WTC11 (cell line): ENCODE measurements at places on chromosomes 6 and 20. TPM values are rescaled to one million over a fixed set of nuclear protein-coding genes. Genes with fewer than 3 reads are reported as not detected.
A peak's percentile ranks its signal among the peaks of the same experiment; 100 is the strongest.

The BNIP5 gene
- total RNA-seq: 0.05 TPM in 1 of 3 replicates, not detected in the others

The OR12D3 gene
- total RNA-seq: not detected in 3 replicates

The KHDC3L gene
- 0.23 to 0.57 TPM in 2 of 3 replicates, not detected in the other for total RNA-seq

The MCM8 gene
- 28.0 to 29.5 TPM (median 29.5 TPM) in 3 replicates for total RNA-seq

The FOXP4 gene
- 19.5 to 36.6 TPM (median 19.8 TPM) in 3 replicates for total RNA-seq

The KIF6 gene
- 0.53 to 0.92 TPM (median 0.57 TPM) in 3 replicates for total RNA-seq

The MAVS gene
- total RNA-seq: 23.4 to 26.0 TPM (median 24.4 TPM) in 3 replicates

The EYA4 gene
- 0.14 to 0.32 TPM (median 0.24 TPM) in 3 replicates for total RNA-seq

DNA sequence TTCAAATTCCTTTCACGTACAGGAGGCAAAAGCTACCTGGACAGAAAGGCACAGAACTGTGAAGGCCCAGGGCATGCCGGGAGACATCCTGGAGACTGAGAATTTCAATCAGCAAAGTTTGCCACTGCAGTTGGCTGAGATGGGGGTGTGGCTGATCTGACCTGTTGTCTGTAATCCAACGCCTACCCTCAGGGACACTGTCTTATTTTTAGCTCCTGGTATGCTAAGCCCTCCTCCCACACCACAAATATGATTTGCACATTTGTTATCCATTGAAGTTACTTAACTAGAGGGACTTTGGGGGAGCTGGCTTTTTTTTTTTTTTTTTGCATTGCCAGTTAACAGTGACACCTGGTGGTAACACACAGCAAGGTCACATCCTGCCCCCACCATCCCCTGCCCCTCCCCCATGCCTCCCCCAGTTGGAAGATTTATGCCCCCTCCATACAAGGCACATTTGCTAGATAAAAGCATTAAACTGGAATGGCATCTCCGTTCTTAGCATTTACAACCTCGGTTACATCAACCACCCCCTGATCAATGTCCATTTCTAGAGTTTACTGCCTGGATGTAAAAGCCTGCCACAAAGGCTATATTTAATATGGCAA, 40.4 kb downstream of the TTI1 start:
- peaks cover 4% of the 10 kb centered on the region; the same call in 1 of the 2 replicates for H3K4me1 ChIP-seq
- H3K4me3 ChIP-seq: no peak overlapping the region
- peaks cover 49% of the 10 kb centered on the region for H3K36me3 ChIP-seq

DNA sequence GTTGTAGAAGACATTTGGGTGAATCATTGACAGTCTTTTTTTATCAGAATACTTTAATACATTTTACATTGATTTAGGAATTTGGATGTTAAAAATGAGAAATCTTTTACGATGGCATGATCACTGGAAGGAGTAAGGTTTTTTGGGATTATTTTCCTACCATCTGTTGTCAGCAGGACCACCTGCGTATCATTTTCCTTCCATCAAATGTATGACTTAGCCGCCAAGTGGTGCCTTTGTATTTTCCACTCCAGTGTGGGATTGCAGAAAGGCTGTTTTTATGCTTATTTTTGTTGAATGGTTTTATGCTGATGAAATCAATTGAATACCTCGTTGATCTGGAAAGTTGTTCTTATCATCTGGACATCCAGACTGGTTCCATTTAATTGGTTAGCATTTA, 35.8 kb downstream of the AKAP12 start:
- H3K4me3 ChIP-seq: no peak overlapping the region
- no peaks in the 10 kb centered on the region for H3K27me3 ChIP-seq
- H3K27ac ChIP-seq: peak overlapping the region; percentile 70

GRCh38 chr6:1176567-1176966, 135.3 kb upstream of the FOXQ1 start:
- H3K36me3 ChIP-seq: peaks cover 3% of the 10 kb centered on the region; the same call in 1 of the 2 replicates
- H3K4me1 ChIP-seq: no peaks in the 10 kb centered on the region
- DNase-seq: no peak
- no peak overlapping the region for H3K4me3 ChIP-seq
- H3K27me3 ChIP-seq: no peaks in the 10 kb centered on the region
- H3K27ac ChIP-seq: no peak overlapping the region

DNA sequence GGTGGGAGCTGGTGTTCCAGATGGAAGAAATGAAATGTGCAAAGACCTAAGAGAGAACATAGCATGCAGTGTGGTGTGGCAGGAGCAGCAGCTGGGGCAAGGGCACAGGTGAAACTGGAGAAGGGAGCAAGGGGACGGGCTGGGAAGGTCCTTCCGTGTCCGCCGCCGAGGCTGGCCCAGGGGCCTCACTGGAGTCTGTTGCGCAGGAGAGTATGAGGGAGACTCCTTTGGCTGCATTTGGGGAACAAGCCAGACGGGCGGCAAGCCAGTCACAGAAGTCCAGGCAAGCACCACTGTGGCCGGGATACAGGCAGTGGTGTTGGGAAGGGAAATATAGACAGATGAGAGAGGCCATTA, 77.7 kb downstream of the GJA10 start:
- no peak overlapping the region for H3K4me3 ChIP-seq
- H3K4me1 ChIP-seq: 0 out of 2 replicates have a peak, but pooled peaks cover 3% of the 10 kb centered on the region
- DNase-seq: no peak
- H3K36me3 ChIP-seq: no peaks in the 10 kb centered on the region

- no peaks in the 10 kb centered on the region for H3K36me3 ChIP-seq
- no peaks in the 10 kb centered on the region; the same call in 1 of the 2 replicates for H3K27me3 ChIP-seq
- H3K27ac ChIP-seq: no peak overlapping the region
- no peak for DNase-seq
- no peaks in the 10 kb centered on the region for H3K4me1 ChIP-seq
These were observed 30.8 kb downstream of the BPIFB1 start for GRCh38 chr20:33313686-33314314.

DNA sequence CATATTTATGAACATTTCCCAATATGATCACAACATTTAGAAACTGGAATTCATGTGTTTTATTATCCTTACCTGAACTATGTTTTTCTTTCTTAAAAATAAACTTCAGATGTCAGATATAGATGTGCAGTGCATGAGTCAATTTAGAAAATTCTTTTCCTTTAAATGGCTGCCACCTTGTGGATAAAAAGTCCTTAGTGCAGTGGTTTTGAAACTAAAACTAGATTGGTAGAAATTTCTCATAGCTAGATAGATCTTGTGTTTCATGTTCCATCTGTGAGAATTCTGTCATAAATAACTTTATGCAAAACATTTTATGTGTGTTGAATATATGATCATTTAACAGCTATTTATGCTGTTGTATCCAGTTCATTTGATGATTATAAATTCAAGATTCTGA, 134.9 kb downstream of the KLHL32 start:
- H3K36me3 ChIP-seq: no peaks in the 10 kb centered on the region
- H3K27me3 ChIP-seq: no peaks in the 10 kb centered on the region; the same call in 1 of the 2 replicates
- no peak overlapping the region for H3K27ac ChIP-seq
- H3K4me3 ChIP-seq: no peak overlapping the region

DNA sequence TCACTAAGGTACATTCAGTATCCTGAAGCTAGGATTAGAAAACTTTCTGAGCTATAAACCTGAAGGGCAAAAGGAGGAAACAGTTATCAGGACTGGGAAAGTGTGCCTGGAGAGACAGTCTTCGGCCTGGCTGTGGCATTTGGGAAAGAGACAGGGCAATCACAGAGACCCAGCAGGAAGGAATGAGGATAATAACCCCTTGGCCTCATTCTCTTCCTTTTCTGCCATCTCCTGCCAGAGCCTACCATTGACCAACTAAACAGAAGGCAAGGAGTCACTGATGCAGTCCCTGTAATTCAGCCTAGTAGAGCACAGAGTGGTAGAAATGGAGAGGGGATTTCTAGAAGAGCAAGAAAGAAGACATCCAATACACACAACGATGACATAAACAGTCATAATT, 359.4 kb downstream of the HDGFL1 start:
- no peak for DNase-seq
- H3K4me3 ChIP-seq: no peak overlapping the region
- no peaks in the 10 kb centered on the region for H3K36me3 ChIP-seq
- H3K27me3 ChIP-seq: no peaks in the 10 kb centered on the region
- peaks cover 42% of the 10 kb centered on the region for H3K4me1 ChIP-seq
- H3K27ac ChIP-seq: peak overlapping the region; percentile 27; the same call in 1 of the 2 replicates

DNA sequence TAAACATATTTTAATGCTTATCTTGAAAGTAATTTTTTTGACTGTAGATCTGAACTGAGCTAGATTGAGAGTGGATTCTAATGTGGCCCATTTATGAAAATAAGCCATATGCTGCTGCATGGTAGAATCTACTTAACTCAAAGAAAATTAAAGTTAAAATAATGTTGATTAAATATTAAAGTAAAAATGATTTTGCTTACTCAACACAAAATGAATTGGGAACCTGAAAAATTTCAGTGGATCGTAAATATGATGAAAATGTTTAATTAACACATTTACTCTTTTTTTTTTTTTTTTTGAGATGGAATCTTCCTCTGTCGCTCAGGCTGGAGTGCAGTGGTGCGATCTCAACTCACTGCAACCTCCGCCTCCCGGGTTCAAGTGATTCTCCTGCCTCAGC, 144.5 kb upstream of the HMGN3 start:
- H3K4me3 ChIP-seq: no peak overlapping the region
- no peak overlapping the region for H3K27ac ChIP-seq
- H3K36me3 ChIP-seq: no peaks in the 10 kb centered on the region
- DNase-seq: no peak

GRCh38 chr20:46840054-46840729, 54.5 kb upstream of the EYA2 start:
- H3K36me3 ChIP-seq: no peaks in the 10 kb centered on the region
- no peak overlapping the region for H3K4me3 ChIP-seq
- no peaks in the 10 kb centered on the region for H3K27me3 ChIP-seq
- DNase-seq: no peak

- no peaks in the 10 kb centered on the region for H3K36me3 ChIP-seq
- no peak overlapping the region for H3K27ac ChIP-seq
- H3K4me3 ChIP-seq: no peak overlapping the region
- H3K4me1 ChIP-seq: peaks cover 13% of the 10 kb centered on the region
- no peak for DNase-seq
- H3K27me3 ChIP-seq: peaks cover 5% of the 10 kb centered on the region
These were observed 49.1 kb downstream of the ISM1 start for GRCh38 chr20:13270211-13270610.

DNA sequence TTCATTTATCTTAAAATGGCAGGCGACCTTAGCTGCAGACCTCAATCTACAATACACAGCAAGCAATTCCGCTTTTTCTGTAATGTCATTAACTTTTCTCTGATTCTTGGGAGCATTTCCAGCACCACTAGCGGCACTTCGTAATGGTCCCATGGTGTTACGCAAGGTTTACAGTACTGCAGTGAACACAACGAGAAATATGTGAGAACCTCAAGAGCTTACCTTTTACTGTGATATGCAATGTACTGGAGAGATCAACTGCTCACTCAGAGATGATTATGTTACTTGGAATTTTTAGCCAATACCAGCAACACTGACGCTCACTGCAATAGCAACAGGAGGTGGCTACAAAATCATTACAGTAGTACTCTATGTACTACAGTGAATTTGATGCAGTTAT, 2.8 kb upstream of the CEP43 start:
- peaks cover 35% of the 10 kb centered on the region for H3K4me1 ChIP-seq
- no peak overlapping the region for H3K27ac ChIP-seq
- no peaks in the 10 kb centered on the region for H3K27me3 ChIP-seq

- H3K27me3 ChIP-seq: no peaks in the 10 kb centered on the region; the same call in 1 of the 2 replicates
- no peak overlapping the region for H3K4me3 ChIP-seq
- DNase-seq: no peak
- H3K4me1 ChIP-seq: no peaks in the 10 kb centered on the region
- H3K36me3 ChIP-seq: peaks cover 18% of the 10 kb centered on the region
- H3K27ac ChIP-seq: no peak overlapping the region
These were observed 116.4 kb upstream of the THBS2 start for GRCh38 chr6:169370054-169370453.

- peak overlapping the region; percentile 85 for H3K4me3 ChIP-seq
- no peaks in the 10 kb centered on the region for H3K27me3 ChIP-seq
- H3K4me1 ChIP-seq: peaks cover 37% of the 10 kb centered on the region
- DNase-seq: no peak
These were observed 2.1 kb downstream of the NFYA start for GRCh38 chr6:41074692-41075436.

GRCh38 chr6:109452181-109452580, 3.4 kb downstream of the MICAL1 start:
- H3K4me1 ChIP-seq: peaks cover 28% of the 10 kb centered on the region
- H3K27me3 ChIP-seq: no peaks in the 10 kb centered on the region; the same call in 1 of the 2 replicates
- no peak overlapping the region for H3K27ac ChIP-seq

DNA sequence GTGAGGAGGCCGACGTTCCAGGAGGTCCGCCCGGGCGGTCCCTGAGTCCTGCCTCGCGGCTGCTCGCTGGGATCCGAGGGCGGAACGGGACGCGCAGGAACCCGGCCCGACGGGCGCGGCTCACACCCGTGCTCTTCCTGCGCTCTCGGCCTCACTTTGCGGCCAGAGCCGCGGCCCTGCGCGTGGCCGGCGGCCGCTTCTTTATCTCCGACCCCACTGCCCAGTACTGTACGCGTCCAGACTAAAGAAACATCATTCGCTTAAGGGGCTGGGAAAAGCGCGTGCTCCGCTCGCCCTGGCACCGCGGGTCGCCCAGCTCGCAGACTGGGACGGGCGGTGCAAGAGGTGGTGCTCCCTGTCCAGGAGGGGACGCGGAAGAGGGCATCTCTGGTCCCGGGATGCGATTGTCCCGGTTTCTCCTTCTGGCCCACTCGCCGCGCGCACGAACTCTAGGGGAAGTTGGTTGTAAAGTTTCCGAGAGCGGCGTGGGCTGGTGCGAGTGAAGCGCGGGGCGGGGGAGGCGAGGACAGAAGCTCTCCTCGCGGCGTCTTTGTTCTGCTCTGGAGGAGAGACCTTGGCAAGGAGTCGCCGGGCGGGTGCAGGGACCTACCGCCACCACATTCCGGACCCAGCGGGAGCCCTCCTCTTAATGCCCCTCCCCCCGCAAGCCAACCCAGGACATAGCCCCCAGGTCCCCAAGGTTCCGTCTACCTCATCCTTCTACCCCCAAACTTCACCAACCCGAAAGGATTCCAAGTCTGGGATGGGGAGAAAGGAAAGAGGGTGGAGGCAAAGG, 71.0 kb downstream of the SOX4 start:
- H3K4me3 ChIP-seq: peak overlapping the region; percentile 87
- peaks cover 10% of the 10 kb centered on the region for H3K36me3 ChIP-seq
- peaks cover 36% of the 10 kb centered on the region for H3K4me1 ChIP-seq
- peaks cover 15% of the 10 kb centered on the region for H3K27me3 ChIP-seq
- peak overlapping the region; percentile 99 for H3K27ac ChIP-seq

- H3K4me3 ChIP-seq: no peak overlapping the region
- no peak overlapping the region for H3K27ac ChIP-seq
These were observed 2.5 kb upstream of the C4A start for GRCh38 chr6:31979238-31979898.

- no peaks in the 10 kb centered on the region for H3K27me3 ChIP-seq
- DNase-seq: no peak
- H3K27ac ChIP-seq: no peak overlapping the region
- H3K36me3 ChIP-seq: peaks cover 17% of the 10 kb centered on the region
- no peak overlapping the region for H3K4me3 ChIP-seq
These were observed 15.4 kb downstream of the TMEM14B start for GRCh38 chr6:10763006-10763405.

GRCh38 chr6:148447521-148448230, 105.0 kb downstream of the SASH1 start:
- no peak for DNase-seq
- peak overlapping the region; percentile 56 for H3K27ac ChIP-seq
- no peaks in the 10 kb centered on the region for H3K27me3 ChIP-seq
- H3K4me1 ChIP-seq: peaks cover 53% of the 10 kb centered on the region
- H3K4me3 ChIP-seq: no peak overlapping the region

GRCh38 chr6:142631517-142632385, 313.2 kb downstream of the HIVEP2 start:
- peaks cover 5% of the 10 kb centered on the region for H3K4me1 ChIP-seq
- no peak overlapping the region for H3K4me3 ChIP-seq
- H3K27ac ChIP-seq: no peak overlapping the region
- no peaks in the 10 kb centered on the region for H3K36me3 ChIP-seq
